ENCODE measurements at places on chromosomes 6 and 20.

GRCh38 chr6:41470331-41471063 is 75.7 kb upstream of the FOXP4 start:
- no peak for DNase-seq

DNA sequence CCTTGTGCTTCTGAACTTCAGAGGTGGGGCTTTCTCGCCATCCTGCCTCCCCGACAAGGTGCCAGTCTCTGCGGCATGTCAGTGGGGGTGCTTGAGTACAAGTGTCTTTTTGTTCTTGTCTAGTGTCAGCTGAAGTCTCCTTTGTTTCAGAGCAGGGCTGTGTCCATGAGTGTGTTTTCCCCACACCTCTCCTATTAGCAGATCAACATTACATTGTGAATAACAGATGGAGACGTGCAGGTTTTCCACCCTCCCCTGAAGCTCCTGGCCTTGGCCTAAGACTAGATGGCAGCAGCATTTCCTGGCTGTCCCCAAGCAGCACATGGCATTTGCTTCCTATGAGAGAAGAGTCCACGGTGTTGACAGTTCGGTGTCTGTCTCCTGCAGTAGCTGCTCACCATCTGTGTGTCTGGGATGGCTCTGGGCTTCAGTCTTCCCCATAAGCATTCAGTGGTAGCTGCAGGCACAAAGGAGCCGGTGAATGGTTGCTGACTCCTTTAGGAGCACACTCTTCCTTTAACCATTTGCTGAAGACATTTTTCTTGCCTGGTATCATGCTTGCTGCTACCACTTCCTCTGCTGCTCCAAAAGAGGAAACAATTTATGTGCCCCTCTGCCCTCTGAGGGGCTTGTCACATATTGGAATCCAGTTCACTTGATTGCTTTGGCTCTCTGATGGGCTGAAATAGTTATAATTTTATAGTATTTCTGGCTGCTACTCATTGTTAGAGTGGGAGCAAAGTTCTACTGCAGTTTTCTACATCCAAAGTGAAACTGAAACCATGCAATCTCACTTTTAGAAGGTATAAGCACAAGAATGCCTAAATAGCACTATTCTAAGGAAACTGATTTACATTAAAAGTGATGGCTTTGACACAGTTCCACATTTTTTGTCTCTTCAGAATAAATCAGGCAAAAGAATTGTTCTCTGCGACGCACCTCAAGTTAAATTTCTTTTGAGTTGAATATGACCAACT is 913.0 kb downstream of the C6orf118 start:
- no peak for DNase-seq

DNA sequence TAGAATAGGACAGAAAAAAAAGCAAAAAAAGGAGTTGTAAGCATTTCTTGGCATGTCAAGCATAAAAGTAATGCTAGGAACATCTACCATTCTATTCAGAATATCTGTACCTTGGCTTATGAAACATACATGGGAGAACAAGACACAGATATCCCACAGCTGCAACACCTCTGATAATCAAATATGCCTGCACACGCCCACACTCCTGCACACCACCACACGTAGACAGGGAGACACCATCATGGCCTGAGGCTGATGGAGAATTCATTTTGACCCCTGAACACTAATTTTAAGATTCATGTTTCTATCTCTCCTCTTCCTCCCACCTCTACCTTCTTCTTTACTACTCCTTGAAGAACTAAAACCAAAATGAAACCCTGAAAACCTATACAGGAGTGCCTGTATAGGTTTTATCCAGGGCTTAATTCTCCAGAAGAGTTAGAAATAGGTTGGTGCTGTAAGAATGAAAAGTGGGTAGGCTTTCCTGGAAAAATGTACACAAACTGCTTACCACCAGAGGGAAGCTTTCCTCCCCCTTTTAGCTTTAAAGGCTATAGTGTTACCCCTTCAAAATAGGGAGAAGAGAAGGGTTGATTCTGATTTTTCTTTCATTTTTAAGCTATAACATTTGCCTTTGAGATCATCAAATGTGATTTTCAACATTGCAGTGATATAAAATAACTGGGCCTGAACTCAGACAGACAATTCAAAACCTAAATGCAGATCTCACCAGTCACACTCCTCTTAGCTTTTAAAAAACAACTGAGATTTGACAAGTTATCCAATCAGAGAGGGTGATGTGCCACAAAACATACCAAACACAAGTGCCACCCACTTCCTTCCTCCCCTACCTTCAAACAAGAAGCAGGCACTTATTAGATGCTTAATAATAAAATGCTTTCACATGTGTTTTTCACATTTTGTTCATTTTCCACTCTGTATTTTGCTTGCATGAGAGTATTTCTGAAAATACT is 57.9 kb downstream of the ELOVL5 start:
- no peak for DNase-seq

GRCh38 chr6:144415014-144415413 is 129.9 kb downstream of the UTRN start:
- no peak for DNase-seq

GRCh38 chr6:25911351-25911750 is 19.1 kb downstream of the SLC17A2 start:
- no peak for DNase-seq

GRCh38 chr6:72218125-72218524 is 331.8 kb downstream of the RIMS1 start:
- DNase-seq: no peak

DNA sequence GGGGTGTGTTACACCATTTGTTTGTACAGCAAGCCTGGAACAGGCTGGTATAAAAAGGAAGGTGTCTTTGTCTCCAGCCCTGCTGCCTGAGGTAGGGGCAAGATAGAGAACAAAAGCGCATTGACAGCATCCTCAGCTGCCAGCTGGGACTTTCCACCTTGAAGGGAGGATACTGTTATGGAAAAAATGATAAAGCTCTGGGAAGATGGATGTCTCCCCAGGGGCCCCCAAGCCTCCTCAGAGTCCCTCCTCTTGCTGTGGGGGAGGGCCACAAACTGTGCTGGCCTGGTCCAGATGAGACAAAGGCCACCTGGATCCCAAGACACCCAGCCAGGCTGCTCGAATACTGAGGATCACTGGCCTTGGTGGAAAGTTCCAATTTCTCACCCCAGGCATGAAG is 13.0 kb downstream of the REM1 start:
- DNase-seq: no peak

GRCh38 chr20:1434571-1435336 is 31.9 kb downstream of the NSFL1C start:
- peak; percentile 19 for DNase-seq

GRCh38 chr6:137933696-137934095 is 66.6 kb downstream of the TNFAIP3 start:
- no peak for DNase-seq

DNA sequence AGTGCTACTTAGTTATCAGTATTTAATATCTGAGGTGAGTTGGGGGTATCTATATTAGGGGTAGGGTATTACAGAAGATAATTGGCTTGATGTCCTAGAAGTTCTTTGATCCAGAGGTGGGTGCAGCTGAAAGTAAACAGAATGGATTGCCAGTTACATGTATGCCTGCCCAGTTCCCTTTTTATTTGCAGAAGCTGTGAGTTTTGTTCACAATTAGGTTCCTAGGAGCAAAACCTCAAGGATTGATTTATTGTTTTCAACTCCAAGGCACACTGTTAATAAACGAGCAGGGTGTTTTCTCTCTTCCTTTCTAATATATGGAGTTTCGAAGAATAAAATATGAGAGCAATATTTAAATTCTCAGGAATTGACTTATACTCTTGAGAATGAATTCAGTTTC is 129.0 kb downstream of the SULF2 start:
- DNase-seq: peak; percentile 43

DNA sequence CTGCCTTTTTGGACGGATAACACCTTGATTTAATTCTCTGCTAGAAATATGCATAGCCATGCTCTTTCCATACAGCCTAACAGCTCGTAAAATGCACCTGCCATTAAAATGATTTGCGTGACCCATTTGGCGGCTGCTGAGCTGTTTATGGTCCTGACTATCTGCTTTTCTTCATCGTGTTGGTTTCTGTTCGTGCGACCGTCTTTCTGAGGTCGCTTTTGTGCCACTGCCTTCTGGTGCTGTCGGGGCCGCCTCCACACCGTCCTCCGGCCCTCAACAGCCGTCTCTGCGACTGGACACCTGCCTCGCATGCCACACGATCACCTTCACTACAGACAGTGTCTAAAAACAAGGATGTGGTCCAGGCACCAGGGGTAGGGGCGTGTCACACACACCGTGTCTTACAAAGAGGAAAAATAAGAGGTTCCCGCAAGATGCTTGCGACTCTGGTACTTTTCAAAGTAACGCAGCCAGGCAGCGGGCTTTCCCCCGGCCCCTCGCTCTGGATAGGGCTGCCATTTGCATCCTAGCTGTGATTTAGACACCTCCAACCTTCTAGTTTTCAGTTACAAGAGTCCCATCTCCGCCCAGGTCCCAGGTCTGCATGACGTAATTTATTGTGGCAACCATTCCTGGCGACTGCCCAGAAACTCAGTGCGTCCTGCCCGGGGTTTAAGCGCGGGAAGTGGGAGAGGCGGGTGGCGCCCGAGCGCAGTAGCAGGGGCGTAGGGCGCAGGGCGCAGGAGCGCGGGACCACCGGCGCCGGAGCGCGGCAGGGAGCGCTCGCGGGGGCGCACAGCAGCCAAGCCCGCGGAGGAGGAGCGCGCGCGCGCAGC is at the start of gene STMND1:
STMND1 (plus strand) TSS at position 629 of the 836 bp plus-strand sequence. CDS start 208 bp downstream, outside the sequence.
- DNase-seq: no peak

DNA sequence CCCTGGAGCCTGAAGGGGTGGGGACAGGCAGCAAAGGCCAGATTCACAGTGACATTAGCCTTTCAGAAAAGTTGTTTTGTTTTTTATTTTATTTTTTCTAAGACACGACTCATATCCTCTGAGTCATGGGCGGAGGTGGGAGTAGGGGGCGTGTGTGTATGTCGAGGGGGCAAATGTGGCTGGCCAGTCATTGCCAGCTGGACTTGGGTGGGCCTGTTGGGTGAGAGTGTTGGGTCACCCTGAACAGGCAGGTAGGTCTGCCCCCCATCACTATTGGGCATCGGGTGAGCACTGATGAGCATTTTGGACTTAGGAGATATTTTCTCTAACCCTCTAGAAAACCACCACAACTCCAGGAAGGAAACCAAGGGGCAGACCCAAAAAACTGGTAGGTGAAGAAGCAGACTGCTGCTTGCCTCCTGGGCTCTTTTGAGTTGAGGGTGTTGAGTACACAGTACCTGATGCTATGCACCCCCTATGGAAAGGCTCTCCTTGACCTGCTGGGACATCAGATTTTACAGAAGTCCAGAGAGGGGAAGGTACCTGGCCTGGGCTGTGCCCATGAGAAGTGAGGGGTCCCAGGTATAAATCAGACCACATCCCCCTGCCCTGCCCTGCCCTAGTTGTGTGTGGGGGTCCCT is 5.6 kb downstream of the SMIM29 start:
- no peak for DNase-seq

GRCh38 chr6:150271501-150272263 is 97.1 kb upstream of the IYD start:
- no peak for DNase-seq

GRCh38 chr20:25499855-25500434 is 85.4 kb downstream of the NINL start:
- DNase-seq: no peak

Measured in bone marrow (tissue), 2 donors.